ENCODE measurements at places on chromosomes 2 and 18.

GRCh38 chr2:240739797-240740196, 48.1 kb downstream of the AQP12A start:
- DNase-seq, result no peak

- peak; percentile 78 for DNase-seq
These were observed at the start of gene ARHGAP15 for GRCh38 chr2:143128681-143129580. Gene ARHGAP15, plus strand, starts transcription at chr2:143129419.

DNA sequence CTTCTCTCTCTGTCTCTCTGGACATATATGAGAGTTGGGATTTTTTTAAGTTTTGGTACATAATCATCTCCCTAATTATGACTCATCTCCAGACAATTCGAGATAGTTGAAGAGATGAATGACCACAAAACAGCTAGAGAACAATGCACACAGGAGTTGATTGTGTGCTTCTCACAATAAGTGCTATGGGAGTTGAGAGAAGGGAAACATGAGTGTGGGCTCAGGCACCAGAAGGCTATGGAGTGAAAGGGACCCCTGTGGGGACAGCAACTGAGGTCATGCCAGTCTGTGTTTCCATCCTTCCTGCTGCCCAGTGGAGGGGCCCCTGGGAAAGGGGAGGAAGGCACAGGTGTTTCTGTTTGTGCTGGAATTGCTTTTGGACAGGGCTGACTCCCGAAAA, 6.5 kb upstream of the YWHAQ start:
- no peak for DNase-seq

GRCh38 chr18:9117980-9118841, 15.7 kb downstream of the NDUFV2 start:
- DNase-seq, result no peak

DNA sequence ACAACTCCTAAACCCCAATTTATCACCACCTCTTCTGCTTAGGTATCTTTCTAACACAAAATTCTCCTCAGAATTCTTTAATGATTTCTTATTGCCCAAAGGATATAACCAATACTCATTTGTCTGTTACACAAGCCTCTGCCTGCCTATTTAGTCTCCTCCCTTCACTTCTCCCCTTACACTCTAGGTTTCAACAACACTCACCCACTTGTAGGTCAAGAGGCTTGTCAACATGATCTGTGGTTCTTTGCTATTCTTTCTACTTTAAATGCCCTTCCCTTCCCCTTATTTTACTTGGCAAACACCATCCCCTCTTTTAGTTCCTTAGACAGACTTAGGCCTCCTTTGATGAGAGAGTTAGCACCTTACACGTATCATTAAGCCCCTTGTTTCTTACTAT, 69.0 kb upstream of the C2orf15 start:
- no peak for DNase-seq

- no peak for DNase-seq
These were observed 96.8 kb downstream of the VSNL1 start for GRCh38 chr2:17637131-17637906.
